Neural crest cell (in vitro differentiated cells): ENCODE measurements at places on chromosomes 6 and 20. TPM values are rescaled to one million over a fixed set of nuclear protein-coding genes. Genes with fewer than 3 reads are reported as not detected.
A peak's percentile ranks its signal among the peaks of the same experiment; 100 is the strongest.

GRCh38 chr6:149423964-149424440 lies 23.9 kb downstream of the SUMO4 start:
- DNase-seq: no peak

The SLC35D3 gene
- not detected in 2 replicates for total RNA-seq

- no peak for DNase-seq
Measured at GRCh38 chr6:14655201-14656061, 537.9 kb downstream of the CD83 start.

The MRS2 gene
- total RNA-seq: 38.4 and 39.5 TPM in 2 replicates

The LTB gene
- not detected in 2 replicates for total RNA-seq

GRCh38 chr20:14817101-14817500 lies 479.7 kb upstream of the FLRT3 start:
- no peak for DNase-seq

The FKBP1A gene
- total RNA-seq: 176 and 185 TPM in 2 replicates

DNA sequence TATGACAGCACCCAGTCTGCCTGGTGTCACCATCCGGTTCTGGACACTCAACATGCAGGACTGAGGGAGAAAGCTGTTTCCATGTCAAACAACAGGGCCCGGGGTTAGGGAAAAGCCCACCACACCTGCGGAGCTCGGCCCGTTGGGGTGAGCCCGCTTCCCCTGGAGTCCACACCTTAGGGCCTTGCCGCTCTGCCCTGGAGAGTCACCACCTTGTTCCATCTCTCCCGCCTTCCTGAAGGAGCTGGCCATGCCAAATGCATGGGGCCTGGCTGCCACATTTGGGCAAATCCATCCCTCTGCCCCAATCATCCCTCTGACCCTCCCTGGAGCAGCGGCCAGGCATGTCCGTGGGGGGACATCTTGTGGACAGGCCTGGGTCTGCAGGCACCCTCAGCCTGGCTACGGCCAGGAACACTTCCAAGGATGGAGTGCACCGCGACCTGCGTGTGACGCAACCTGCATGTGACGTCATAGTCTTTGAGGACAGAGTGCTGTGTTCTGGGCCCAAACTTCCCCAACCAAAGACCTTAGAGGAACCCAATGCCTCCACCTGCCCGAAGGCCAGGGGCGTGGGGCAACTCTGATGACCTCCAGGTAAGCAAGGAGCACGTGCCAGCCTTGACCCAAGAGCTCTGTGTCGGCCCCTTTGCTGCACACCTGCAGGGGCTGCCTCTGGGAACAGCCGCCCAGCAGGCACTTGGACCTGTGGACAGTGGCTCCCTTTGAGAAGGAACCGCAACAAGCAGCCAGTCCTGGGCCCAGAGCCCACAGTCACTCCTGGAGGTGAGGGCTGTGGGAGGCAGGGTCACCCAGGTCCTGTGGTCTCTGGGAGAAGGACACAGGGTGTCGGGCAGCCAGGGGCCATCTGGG lies 1.7 kb downstream of the CABLES2 start:
- DNase-seq: peak; percentile 59

DNA sequence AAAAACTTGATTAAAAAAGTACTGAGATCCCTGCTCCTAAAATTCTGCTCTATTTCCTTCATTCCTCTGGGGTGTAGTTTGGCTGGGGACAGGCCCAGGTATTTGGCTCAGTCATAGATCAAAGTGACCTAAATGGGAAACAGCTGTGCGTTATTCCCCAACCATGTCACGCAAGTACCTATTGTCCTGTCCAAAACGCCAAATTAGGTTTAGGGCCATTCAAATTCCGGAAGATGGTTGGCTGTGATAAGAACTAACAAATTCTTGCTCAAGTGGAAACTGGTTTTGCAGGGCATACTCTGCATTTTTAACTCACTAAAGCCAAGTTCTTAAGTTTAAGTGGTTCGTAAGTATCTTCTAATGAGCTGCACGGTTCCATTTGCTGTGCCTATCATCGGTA lies 147.6 kb upstream of the TMEM170B start:
- no peak for DNase-seq

DNA sequence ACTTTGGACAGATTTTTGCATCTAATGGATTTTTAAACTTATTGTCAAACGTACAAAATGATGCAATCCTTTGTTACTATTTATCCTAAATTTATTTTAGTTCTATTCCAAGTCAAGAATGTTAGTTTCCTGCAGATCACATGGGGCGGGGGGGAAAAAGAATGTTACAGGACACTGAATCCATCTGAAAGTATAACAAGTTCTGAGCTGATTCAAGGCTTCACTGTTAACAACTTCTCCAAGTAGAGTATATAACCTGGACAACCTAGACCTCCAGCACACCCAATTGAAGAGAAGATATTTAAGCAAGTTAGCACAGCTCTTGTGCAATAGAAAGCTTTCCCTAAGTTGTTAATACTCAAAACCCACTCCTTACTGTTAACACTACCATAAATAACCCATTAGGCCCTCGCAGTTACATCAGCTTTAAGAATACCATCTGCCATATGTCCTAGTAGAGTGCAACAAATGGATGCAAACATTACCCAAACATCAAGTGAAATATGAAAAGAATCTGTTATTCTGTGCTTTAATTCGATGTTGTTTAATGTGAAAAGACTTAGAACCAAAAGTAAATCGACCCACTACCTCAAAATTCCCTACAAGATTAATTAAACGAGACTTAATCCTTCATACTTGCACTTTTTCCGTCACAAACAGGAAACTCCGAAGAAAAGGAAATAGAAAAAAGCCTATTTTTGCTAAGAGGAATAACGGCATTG lies 1.3 kb downstream of the SEC63 start:
- no peak for DNase-seq
